ENCODE measurements at places on chromosomes 2 and 18. TPM values are rescaled to one million over a fixed set of nuclear protein-coding genes. Genes with fewer than 3 reads are reported as not detected.

Gene ALPP
- total RNA-seq, result 0.26 TPM

Gene POU3F3
- total RNA-seq, result not detected

Gene POTEJ
- total RNA-seq, result 0.03 TPM

Gene FAM136A
- 52.7 TPM for total RNA-seq

Gene M1AP
- total RNA-seq, result not detected

Gene UGT1A5
- not detected for total RNA-seq

Measured in A375 (cell line).